ENCODE measurements at places on chromosomes 7 and 10. TPM values are rescaled to one million over a fixed set of nuclear protein-coding genes. Genes with fewer than 3 reads are reported as not detected.

Gene SPDYE9
- total RNA-seq = not detected

Gene RNF148
- total RNA-seq = 0.66 TPM

Gene ASIC3
- total RNA-seq = under 0.01 TPM

Gene LRRN3
- 4.1 TPM for total RNA-seq

Gene CCDC71L
- total RNA-seq = 89.2 TPM

All from uterine smooth muscle cell (primary cell).